ENCODE measurements at places on chromosomes 2 and 18. TPM values are rescaled to one million over a fixed set of nuclear protein-coding genes. Genes with fewer than 3 reads are reported as not detected.

Gene EPB41L3
- not detected for total RNA-seq

Gene DES
- total RNA-seq, result not detected

Gene ACTG2
- total RNA-seq, result not detected

Gene SLC11A1
- total RNA-seq, result 0.12 TPM

Gene TUBB6
- 25.7 TPM for total RNA-seq

Gene ACVR1C
- total RNA-seq, result 0.99 TPM

Gene CCNT2
- 43.8 TPM for total RNA-seq

Gene DNAH6
- total RNA-seq, result 1.3 TPM

Gene MARCO
- total RNA-seq, result not detected

Gene ASPRV1
- 0.27 TPM for total RNA-seq

- DNase-seq, result no peak
- no peaks in the 10 kb centered on the region for H3K4me1 ChIP-seq
- H3K36me3 ChIP-seq, result no peaks in the 10 kb centered on the region
- peaks cover 14% of the 10 kb centered on the region for H3K27me3 ChIP-seq
These were observed 168.1 kb upstream of the TACR1 start for GRCh38 chr2:75367401-75367800.

- H3K4me1 ChIP-seq, result peaks cover 40% of the 10 kb centered on the region
- no peak for DNase-seq
- peaks cover 38% of the 10 kb centered on the region for H3K36me3 ChIP-seq
- H3K27me3 ChIP-seq, result no peaks in the 10 kb centered on the region
- H3K4me3 ChIP-seq, result peak overlapping the region; percentile 73
These were observed 998 bp downstream of the RNF149 start for GRCh38 chr2:101307503-101307902.

DNA sequence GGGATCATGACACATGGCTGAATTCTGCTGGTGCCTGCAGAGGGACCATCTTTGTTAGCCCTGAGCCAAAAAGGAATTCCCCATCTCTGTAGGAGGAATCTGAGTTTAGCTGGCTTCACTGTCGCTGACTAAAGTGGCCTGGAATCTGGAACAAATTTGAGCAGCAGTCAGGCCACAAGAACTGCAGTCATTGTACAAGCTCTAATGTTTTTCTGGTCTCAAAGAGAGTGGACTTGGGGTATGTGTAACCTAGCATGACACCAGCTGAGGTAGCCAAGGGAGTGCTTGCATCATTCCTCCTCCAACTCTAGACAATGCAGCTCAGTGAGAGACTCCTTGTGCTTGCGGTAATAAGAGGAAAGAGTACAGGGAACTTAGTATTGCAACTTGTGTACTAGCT lies 539.1 kb upstream of the LRRTM4 start:
- no peak overlapping the region for H3K27ac ChIP-seq
- no peaks in the 10 kb centered on the region for H3K4me1 ChIP-seq
- H3K27me3 ChIP-seq, result no peaks in the 10 kb centered on the region
- H3K4me3 ChIP-seq, result no peak overlapping the region

GRCh38 chr18:11148680-11149440 lies 509 bp downstream of the PIEZO2 start:
- H3K27ac ChIP-seq, result no peak overlapping the region
- H3K4me3 ChIP-seq, result no peak overlapping the region
- no peak for DNase-seq

DNA sequence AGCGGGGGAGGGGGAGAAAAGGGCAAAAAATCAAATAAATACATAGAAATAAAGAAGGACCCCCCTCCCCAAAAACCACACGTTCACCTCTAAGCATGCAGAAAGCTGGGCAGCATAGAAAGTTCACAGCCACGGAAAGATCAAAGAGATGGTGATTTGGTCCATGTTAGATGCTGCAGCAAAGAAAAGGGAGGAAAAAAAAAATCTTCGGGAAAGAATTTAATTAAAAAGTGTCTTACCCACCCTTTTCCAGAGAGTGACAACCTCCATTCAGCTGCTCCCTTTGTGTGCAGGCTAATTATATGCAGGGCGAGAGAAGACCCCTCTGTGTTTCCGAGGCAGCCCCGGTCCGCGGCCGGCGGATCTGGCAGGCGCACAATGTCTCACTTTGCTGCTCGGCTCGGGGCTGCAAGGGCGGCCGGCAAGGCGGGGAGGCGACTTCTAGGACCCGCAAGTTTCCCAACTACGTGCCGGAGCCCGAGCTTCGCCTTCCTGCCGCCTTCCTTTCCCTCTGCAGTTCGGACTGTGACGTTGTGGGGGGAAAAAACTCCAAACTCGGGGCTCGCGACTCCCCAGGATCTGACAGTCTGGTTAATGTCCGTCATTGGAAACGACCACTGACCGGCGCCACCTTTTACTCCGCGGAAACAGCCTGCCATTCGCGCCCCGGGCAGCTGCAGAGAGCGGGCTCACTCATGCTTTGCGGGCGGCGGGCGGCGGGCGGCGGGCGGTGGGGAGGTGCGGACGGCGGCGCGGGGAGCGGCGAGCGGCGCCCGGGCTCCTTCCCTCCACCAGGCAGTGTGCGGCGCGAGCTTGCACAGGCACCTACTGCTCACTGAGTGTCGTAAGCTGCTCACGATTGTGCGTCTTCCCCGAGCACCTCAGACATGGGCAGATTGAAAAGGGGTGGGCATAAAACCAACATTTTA lies at the start of gene LRRTM1:
LRRTM1 (minus strand) TSS at position 844 of the 929 bp plus-strand sequence. CDS start 933 bp downstream, outside the sequence.
- H3K36me3 ChIP-seq, result no peaks in the 10 kb centered on the region
- H3K4me1 ChIP-seq, result no peaks in the 10 kb centered on the region
- H3K27me3 ChIP-seq, result no peaks in the 10 kb centered on the region
- no peak for DNase-seq
- H3K4me3 ChIP-seq, result no peak within 1 kb of the TSS
- H3K27ac ChIP-seq, result no peak within 1 kb of the TSS

- H3K36me3 ChIP-seq, result peaks cover 4% of the 10 kb centered on the region
- peaks cover 10% of the 10 kb centered on the region for H3K27me3 ChIP-seq
- H3K4me3 ChIP-seq, result no peak overlapping the region
- H3K27ac ChIP-seq, result no peak overlapping the region
- DNase-seq, result no peak
These were observed 145.9 kb downstream of the COPS8 start for GRCh38 chr2:237231593-237231992.

DNA sequence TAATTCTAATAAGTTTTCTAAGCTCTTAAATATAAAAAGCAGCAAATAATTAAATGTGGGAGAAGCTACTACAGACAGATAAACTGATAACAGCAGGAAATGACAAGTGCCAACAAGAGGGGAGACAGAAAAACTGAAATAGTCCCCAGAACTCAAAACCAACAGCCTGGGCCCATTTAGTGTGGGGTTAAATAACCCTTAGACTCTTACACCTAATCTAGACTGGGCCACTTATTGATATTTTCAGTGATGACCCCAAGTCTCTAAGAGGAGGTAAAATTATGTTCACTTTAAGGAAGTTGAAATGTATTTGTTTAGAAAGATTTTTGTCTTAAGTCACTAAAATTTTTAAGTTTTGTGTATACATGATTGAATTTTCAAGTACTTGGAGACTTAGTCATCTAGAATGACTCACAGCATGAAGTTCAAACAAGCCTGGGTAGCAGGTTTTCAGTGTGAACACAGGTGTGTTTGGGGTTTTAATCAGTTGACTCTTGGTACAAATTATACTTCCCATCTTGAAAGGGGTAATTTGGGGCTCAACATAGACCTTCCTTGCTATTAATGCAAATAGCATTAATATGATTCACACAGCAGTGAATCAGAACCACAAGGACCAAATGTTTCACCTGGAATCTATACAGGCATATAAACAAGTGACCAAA lies 54.9 kb upstream of the MYO3B start:
- H3K4me3 ChIP-seq, result no peak overlapping the region
- H3K27ac ChIP-seq, result no peak overlapping the region
- H3K4me1 ChIP-seq, result peaks cover 61% of the 10 kb centered on the region
- H3K36me3 ChIP-seq, result no peaks in the 10 kb centered on the region

DNA sequence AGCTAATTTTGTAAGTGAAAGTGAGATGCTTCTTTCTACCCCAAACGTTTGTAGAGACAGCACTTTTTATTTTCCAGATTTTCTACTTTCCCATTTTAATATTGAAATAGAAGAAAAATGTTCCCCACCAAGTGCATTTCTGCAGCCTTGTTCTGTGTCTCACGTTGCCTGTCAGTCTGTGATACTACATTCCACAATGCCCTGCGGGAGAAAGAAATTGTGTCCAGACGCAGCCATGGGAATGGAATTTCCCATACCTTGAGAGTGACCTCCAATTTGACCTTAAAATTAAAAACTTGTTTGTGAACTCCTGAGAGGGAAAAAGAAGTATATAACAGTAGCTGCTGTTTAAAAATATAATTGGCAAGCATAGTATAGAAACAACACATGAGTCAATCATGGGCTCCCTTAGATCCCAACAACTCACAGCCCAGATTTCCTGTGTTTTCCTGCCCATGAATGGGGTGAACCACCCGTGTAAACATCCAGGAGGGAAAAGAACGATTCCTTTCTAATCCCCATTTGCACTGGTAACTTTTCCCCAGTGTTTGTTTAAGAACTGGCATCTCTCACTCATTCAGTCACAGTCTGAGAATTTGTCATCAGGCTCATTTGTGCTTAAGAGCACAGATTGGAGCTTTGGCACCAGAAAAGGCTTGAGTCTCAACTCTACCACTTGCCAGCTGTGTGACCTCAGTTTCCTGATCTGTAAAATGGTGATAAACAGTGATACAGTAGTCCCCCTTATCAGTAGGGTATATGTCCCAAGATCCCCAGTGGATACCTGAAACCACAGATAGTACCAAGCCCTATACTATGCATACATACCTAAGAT lies 166.1 kb upstream of the ZNF521 start:
- H3K27me3 ChIP-seq, result no peaks in the 10 kb centered on the region
- DNase-seq, result no peak
- H3K4me1 ChIP-seq, result no peaks in the 10 kb centered on the region
- H3K27ac ChIP-seq, result no peak overlapping the region
- no peak overlapping the region for H3K4me3 ChIP-seq
- H3K36me3 ChIP-seq, result no peaks in the 10 kb centered on the region

DNA sequence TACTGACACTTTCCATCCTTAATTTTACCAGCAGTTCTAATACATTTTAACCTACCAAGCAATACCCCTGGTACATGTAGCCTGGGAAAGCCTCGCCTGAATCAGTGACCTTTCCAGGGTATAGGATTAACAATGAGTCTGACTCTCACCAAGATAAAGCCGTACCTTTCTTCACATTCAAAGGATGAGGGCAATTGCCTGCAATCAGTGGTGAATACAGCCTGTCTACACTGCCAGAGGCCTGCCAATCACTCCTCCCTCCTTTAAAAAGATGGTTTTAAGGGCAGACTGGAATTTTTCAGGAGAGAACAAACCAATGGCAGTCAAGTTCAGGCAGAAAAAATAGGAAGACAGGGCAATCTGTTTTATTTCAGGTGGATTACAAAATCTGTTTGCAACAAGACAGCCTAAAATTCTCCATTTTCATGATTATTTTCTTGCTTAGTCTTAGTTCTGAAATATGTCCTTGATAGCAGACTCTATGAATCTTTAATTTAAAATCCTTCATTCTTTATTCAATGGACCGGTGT lies 4.8 kb downstream of the EPHA4 start:
- H3K27me3 ChIP-seq, result peaks cover 15% of the 10 kb centered on the region
- no peak overlapping the region for H3K4me3 ChIP-seq
- H3K4me1 ChIP-seq, result peaks cover 9% of the 10 kb centered on the region
- DNase-seq, result no peak
- no peak overlapping the region for H3K27ac ChIP-seq

- H3K4me3 ChIP-seq, result peak overlapping the region; percentile 80
- no peaks in the 10 kb centered on the region for H3K27me3 ChIP-seq
- DNase-seq, result no peak
- H3K27ac ChIP-seq, result peak overlapping the region; percentile 48
- H3K36me3 ChIP-seq, result peaks cover 37% of the 10 kb centered on the region
- H3K4me1 ChIP-seq, result peaks cover 57% of the 10 kb centered on the region
These were observed 807 bp downstream of the GAREM1 start for GRCh38 chr18:32469691-32470459.

GRCh38 chr18:35692866-35693265 lies 111.3 kb downstream of the GALNT1 start:
- H3K27me3 ChIP-seq, result no peaks in the 10 kb centered on the region
- H3K4me3 ChIP-seq, result no peak overlapping the region
- H3K4me1 ChIP-seq, result peaks cover 7% of the 10 kb centered on the region
- no peak for DNase-seq
- H3K27ac ChIP-seq, result no peak overlapping the region

GRCh38 chr2:177029501-177029900 lies 183.1 kb upstream of the HNRNPA3 start:
- no peak overlapping the region for H3K4me3 ChIP-seq
- peaks cover 75% of the 10 kb centered on the region for H3K27me3 ChIP-seq
- H3K36me3 ChIP-seq, result no peaks in the 10 kb centered on the region
- DNase-seq, result peak; percentile 52
- H3K4me1 ChIP-seq, result no peaks in the 10 kb centered on the region
- H3K27ac ChIP-seq, result no peak overlapping the region

GRCh38 chr2:72916743-72917137 lies 579 bp upstream of the EMX1 start:
- no peak overlapping the region for H3K27ac ChIP-seq
- no peak for DNase-seq
- peaks cover 6% of the 10 kb centered on the region for H3K4me1 ChIP-seq
- peaks cover 14% of the 10 kb centered on the region for H3K36me3 ChIP-seq
- H3K27me3 ChIP-seq, result peaks cover 82% of the 10 kb centered on the region
- peak overlapping the region; percentile 68 for H3K4me3 ChIP-seq

DNA sequence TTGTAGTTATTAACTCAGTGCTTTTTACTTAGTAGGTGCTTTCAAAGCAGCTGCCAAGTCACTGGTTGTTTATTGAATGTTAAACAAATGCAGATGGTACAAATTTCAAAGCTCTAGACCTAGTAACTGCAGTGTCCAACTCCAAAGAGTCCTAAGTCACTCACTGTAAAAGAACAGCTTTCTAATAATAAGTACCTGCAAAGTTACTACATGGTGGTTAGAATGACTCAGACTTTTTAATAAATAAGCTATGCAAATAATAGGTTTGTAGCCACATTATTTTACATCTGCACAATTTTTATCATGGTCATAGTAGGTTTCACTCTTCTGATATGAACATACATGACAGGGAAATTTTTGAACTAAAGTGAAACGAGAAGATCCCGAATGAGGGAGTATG lies 1620.4 kb upstream of the CELF4 start:
- no peaks in the 10 kb centered on the region for H3K27me3 ChIP-seq
- no peak for DNase-seq
- H3K36me3 ChIP-seq, result no peaks in the 10 kb centered on the region
- no peak overlapping the region for H3K27ac ChIP-seq

GRCh38 chr2:23636426-23636825 lies 251.4 kb downstream of the KLHL29 start:
- no peaks in the 10 kb centered on the region for H3K4me1 ChIP-seq
- H3K4me3 ChIP-seq, result no peak overlapping the region
- DNase-seq, result no peak
- no peaks in the 10 kb centered on the region for H3K27me3 ChIP-seq
- no peaks in the 10 kb centered on the region for H3K36me3 ChIP-seq

GRCh38 chr2:54830546-54830945 lies 107.1 kb downstream of the EML6 start:
- H3K36me3 ChIP-seq, result no peaks in the 10 kb centered on the region
- H3K4me3 ChIP-seq, result no peak overlapping the region
- DNase-seq, result no peak
- peaks cover 52% of the 10 kb centered on the region for H3K27me3 ChIP-seq
- H3K27ac ChIP-seq, result no peak overlapping the region
- no peaks in the 10 kb centered on the region for H3K4me1 ChIP-seq

DNA sequence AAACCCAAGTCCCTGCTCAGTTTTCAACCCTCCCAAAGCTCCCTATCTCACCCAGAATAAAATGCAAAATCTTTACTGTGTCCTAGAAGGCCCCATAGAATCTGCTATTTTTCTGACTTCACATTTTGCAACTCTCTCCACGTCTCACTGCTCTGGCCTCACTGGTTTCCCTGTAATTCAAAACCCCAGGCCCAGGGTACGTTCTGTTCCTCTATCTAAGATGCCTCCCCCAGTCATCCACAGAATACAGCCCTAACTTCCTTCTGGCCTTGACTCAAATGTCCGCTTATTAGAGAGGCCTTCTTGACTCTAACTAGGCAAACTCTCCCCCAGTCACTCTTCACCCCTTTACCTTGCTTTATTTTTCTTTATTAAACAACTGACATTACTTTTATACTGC lies 42.0 kb downstream of the FAM161A start:
- no peaks in the 10 kb centered on the region for H3K4me1 ChIP-seq
- no peaks in the 10 kb centered on the region for H3K36me3 ChIP-seq
